ENCODE measurements at places on chromosomes 12 and 14.

DNA sequence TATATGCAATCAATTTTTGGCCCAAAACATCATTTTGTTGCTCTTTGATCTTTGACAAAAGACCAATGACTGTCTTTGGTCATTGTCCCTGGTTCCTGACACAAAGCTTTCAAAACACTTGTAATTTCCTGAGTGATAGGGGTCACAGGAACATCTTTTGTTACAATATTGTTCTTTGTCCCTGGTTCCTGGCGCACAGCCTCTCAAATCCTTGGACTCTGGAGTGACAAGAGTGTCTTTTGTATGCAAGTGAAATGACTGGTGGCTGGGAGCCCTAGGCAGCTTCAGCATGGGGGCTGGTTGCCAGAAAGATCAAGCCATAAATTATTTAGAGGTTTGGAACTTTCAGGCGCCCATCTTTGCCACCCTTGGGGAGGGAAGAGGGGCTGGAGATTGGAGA lies 53.9 kb downstream of the DNAH10 start:
- no peak for DNase-seq

DNA sequence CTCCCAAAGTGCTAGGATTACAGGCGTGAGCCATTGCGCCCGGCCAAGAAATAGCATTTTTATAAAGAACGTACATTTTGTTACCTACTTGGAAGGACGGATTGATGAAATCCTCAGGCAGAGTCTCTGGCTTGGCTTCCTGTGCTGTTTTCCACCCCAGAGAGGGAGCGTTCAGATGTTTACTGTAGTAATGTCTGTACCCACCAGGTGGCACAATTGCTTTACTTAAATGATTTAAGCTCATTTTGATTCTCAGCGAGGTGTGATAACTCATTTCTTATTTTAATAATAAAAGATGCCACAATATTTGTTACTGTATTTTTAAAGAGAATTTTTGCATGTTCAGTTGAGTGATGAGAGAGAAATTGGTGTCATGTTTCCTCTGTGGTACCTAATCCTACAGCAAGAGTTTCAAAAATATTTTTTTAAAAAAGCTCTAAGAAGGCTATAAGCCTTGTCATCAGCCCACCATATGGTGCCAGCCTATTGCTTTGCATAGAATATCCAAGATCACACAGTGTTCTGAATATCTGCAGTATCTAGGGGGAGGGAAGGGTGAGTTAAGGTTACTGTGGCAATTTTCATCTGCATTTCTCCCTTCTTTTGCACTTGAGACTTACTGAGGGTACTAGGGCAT lies 82.6 kb upstream of the TRAF3 start:
- DNase-seq = peak; percentile 27

DNA sequence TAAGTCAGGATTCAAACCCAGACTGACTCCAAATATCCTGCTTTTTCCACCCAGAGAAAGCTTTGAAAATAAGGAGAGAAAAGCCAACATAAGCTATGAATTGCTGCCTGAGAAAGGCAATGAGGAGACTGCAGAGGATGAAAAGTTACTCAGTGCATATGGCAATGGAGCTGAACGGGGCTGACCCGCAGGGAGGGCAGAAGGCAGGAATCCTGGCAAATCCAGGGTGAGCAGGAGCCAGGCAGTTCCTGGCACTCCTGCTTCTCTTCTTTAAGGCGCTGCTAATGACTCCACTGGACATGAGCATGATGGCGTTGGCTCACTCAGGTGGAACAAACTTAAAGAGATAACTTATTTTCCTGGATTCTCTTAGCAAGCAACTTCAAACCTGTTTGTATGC lies 95.2 kb upstream of the TMCC3 start:
- no peak for DNase-seq

- DNase-seq = no peak
These were observed 102.7 kb downstream of the LRRK2 start for GRCh38 chr12:40327535-40327934.

DNA sequence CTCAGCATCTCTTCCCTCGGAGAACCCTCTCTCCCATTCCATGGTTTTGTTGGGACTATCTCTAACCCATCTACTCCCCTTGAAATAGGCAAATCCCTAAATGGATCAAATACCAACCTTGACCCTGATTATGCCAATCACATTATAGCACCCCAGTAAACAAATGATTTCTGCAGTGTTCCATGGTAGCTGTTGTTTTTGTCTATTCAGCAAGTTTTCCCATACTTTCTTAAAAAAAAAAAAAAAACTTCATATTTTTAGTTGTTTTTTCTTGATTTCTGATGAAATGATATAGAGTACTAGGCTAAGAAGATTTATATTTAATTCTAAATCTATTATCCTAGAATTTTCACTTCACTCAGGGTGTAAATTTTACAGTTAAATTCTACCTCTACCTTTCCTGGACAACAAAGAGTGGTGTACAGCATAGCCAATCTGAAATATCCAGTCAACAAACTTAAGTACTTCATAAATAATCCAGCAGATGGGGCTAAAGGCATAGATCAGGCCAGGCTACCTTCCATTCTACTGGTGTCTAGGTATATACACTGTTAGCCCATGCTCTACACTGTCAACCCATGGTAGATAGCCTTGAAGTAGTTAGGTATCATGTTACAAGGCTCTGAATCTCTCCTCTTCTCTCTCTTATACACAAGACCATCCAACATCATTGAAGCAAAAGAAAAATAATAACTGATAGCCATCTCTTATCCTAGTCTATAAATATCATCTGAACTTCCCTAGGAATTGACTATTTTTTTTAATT lies 82.2 kb downstream of the PLEKHG7 start:
- DNase-seq = peak; percentile 79

GRCh38 chr12:112418608-112419296 lies at the start of gene PTPN11:
Gene PTPN11, plus strand, starts transcription at chr12:112418947. Its CDS starts 165 bp downstream, at chr12:112419112.
- DNase-seq = peak; percentile 92

- DNase-seq = no peak
These were observed 20.7 kb upstream of the NEK9 start for GRCh38 chr14:75147423-75148071.

DNA sequence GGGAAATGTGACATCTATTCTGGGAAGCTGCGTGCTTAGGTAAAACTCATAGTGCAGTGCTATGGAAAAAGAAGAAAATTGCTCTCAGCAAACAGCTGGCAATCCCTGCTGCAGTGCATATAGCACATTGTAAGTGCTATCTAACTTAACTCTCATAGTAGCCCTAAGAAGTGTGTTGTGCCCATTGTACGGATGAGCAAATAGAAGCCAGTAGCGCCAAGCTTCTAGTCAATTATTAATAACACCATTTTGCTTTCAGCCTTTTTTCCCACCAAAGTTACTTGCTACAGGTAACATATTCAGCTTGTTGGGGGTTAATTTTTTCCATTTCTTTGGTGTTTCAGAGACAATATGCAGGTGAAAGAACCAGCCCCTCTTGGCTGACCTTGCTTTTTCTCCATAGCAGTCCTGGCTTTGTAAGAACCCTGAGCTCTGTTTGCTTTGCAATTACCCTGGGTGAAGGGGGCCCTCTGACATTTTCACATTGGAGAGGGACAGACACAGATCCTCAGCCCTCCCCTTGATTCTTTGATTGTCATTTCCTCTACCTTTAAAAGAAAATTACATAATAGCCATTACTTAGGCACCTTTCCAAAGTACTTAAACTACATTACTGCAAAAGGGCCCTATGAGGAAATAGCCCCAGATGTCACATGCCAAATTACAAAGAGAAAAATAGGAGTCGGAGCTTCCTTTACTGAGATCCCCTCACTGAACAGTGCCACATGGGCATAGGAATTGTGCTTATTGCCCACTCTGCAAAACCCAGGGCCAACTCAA lies 576.2 kb upstream of the TBX3 start:
- DNase-seq = no peak

DNA sequence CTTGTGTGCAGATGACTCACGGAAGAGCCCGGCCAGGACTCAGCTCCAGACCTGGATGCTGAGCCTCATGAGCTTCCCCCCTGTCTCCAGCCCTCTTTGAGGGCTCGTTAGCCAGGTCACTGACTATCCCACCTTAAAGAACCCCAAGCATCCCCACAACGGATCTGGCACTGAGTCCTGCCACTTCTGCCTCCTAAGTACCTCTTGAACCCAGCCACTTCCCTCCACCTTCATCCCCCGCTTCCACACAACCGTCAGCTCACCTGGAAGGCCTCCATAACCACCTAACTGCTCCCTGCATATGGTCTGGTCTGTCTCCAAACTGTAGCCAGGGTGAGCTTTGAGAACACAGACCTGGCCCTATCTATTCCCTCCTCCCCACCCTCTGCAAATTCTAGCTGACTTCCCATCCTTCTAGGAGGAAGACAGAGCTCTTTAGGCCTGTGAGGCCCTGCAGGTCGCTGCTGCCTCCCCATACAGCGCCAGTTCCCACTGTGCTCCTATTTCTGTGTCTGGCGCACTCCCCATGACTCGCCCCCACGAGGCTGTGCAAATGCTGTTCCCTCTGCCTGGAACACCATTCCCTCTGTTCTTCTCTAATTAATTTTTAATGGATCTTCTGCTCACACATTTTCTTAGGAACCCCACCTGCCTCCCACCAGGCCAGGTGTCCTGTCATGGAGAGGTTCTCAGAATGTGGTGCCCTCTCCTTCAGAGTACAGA lies 2.9 kb upstream of the HSP90AA1 start:
- DNase-seq = no peak

DNA sequence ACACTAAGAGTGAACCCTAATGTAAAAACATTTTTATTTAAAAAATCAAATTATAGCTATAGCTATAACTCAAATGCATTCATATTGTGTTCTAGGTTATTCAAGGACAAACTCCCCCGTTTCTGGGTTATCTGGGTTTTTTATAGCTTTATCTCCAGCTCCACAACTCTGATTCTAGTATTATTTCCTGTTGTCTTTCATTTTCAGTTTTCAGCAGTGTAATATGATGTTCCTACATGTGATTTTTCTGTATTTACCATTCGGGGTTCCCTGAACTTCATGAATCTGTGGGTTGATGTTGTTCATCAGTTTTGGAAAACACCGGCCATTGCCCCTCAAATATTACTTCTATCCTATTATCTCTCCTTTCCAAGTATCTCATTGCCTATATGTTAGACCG lies 221.9 kb upstream of the FOXN3 start:
- peak; percentile 20 for DNase-seq

DNA sequence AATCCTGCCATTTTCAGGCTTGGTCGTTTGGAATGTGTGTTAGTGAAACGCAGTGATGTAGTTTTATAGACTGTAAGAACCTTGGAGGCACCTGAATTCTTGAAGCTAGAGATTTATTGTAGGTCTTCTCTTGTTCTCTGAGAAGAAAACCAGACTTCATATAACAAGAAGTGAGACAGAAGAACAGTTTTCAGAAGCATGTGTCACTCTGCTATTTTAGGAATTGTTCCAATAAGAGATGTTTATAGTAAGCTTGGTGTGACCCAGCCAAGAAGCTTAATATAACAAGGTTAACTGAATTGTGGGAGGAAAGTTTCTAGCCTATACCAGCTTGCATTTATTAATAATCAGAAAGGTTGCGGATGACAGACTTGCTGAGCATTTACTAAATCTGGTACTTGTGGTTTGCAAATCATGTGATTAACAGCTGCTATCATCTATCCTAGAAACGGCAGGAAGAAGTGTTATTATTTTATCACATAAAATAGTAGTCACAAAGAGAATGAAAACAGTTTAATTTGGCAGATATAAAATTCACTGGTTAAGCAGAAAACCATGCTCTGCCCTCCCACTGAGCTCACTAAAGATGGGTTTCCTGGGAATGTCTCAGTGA lies 49.2 kb upstream of the BCAT1 start:
- DNase-seq = peak; percentile 46

DNA sequence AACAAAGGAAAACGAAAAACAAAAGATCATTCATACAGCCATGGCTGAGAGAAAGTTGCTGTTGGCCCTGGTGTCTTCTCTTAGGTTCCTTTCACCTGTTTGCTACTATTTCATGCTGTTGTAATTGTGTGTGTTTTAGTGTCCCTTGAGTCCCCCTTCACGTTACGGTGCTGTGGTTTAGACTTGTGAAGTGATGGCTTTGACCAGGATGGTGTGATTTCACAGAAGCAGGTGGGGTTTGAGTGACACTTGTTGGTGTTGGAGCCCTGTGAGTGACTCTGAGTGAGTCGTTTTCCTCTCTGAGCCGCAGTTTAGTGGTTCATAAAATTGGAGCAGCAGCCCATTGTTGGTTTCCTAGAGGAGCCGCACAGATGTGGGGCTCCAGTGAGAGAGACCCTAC lies 635.4 kb downstream of the VRK1 start:
- DNase-seq = no peak

DNA sequence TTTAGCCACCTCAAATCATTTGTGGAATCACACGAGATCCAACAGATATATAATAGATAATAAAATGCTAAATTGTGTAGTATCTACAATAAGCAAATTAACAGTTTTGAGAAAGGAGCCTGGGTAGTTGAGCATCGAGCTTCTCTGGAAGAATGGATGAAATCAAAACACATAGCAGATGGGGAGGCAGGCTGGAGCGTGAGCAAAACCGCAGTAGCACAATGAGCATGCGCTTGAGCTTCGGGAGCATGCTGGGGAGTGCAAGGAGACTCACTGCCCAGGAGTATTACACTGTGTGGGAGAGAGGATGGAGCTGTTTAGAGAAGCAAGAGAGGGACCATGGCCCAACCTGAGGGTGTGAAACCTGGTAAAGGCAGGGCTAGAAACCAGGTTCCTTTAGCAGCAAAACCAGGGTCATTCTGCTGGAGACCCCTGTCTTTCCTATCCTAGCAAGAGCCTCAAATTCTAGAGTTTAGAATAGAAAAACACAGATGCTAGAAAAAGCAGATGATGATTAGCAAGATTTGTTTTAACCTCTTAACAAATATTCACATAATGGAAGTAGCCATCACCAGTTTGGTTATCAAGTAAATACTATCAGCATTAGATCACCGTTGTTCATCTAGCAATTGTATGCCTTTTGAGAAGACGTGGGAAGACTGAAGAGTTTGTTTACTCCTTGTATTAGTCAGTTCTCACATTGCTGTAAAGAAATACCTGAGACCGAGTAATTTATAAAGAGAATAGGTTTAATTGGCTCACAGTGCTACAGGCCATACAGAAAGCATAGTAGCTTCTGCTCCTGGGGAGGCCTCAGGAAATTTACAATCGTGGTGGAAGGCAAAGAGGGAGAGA lies 484.8 kb downstream of the EGLN3 start:
- DNase-seq = no peak

GRCh38 chr12:126782083-126782482 lies 1484.9 kb upstream of the TMEM132C start:
- DNase-seq = no peak

DNA sequence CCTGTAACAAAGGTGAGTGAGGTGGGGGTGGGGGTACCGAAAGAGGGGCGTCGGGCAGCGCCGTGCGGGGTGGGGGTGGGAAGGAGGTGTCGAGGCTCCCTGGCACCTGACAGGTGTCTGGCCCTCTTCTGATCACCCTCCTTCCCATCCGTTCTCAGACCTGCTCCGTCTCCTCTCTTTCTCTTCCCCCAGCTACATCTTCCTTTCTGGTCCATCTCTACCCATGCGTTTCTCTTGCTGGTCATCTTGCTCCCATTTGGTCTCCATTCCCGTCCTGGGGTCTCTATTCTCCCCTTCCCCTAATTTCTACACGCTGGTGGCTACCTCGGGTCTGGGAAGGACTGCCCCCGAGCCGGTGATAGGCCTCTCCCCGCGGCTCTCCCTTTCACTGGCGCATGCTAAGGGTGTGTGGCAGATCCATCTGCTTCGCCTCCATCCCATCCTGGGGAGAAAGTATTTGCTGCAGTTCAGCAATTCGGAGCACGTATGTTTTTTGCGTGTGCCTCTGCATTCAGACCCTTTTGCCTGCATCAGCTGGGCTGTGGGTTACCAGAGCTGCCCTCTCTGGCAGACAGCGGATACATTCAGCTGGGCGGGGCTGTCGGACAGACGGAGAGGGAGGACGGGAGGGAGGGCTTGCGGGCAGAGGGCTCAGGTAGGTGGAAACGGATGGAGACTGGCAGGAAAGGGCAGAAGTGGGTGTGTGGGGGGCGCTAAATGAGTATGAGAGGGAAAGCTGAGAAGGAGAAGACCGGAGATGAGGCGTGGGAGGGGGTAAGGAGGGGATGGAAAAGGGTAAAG lies 730 bp downstream of the CLSTN3 start:
- peak; percentile 68 for DNase-seq
